Activated CD4-positive, alpha-beta memory T cell treated with anti-CD3 and anti-CD28 coated beads for 36 hours (primary cell): ENCODE measurements at places on chromosomes 3 and 15. TPM values are rescaled to one million over a fixed set of nuclear protein-coding genes. Genes with fewer than 3 reads are reported as not detected.

GRCh38 chr15:78671626-78672211, 30.7 kb upstream of the CHRNB4 start:
- DNase-seq, result no peak
- no peaks in the 10 kb centered on the region for H3K36me3 ChIP-seq
- H3K27ac ChIP-seq, result no peak overlapping the region
- H3K4me1 ChIP-seq, result no peaks in the 10 kb centered on the region
- no peak overlapping the region for H3K4me3 ChIP-seq

- H3K27me3 ChIP-seq, result peaks cover 16% of the 10 kb centered on the region
- H3K36me3 ChIP-seq, result no peaks in the 10 kb centered on the region
- H3K27ac ChIP-seq, result no peak overlapping the region
- H3K4me1 ChIP-seq, result no peaks in the 10 kb centered on the region
Observed at GRCh38 chr3:156135921-156136638, 15.7 kb downstream of the KCNAB1 start.

DNA sequence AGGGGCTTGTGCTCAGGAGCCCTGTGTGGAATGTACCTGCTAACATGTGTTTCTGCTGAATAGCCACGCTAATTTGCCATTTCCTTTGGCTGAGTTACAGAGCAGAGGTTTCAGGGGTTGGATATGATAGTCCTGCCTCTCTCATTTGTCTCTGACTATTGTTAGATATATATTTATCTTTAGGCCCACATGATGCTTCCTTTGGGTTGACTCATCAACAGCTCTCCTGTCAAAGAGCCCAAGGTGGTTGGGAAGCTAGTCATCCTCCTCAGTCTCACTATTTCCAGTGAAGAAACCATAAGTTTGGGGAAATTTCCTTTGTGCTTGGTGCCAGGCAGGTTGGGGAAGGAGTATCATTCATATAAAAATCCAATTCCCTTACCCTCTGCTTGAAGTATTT, 1194.6 kb downstream of the ZPLD1 start:
- no peak overlapping the region for H3K27ac ChIP-seq
- no peaks in the 10 kb centered on the region for H3K36me3 ChIP-seq

DNA sequence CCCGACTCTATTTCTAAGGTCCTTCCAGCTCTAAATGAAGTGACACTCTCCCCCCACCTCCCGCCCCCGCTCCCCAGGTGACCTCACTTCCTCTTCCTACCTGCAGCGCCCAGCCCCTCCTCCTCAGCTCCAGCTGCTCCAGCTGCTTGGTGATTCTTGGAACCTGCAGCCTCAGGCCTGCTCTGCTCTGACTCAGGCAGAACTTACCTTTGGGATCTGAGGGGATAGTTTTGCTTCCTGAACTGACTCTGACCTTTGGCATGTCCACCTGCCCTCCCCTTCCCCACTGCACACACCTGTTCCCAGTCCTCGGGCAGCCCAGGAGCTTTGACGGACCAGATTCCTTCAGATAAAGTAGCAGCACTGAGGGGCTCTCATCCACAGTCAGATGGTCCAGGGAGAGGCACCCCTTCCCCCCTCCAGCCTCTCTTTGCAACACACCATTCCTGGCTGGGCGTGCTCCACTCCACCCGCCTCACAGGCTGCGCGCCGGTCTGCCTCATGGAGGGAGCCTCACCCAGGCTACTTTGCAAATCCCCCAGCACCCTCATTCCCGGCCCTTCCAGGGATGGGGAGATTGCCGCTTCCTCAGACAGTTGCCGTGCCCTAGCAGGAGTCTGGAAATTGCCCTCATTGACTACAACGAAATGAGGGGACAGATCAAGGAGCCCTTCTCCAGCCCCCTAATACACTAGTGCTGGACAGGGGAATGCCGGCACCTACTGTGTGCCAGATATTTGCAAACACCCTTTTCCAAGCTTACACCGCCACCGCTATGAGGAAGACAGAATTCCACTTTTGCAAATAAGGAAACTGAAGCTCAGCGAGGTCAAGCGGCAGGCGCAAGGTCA, 692 bp upstream of the C15orf39 start:
- H3K27me3 ChIP-seq, result no peaks in the 10 kb centered on the region
- DNase-seq, result peak; percentile 75
- peak overlapping the region; percentile 81 for H3K4me3 ChIP-seq
- H3K27ac ChIP-seq, result peak overlapping the region; percentile 63

GRCh38 chr3:197896421-197896820, 53.6 kb upstream of the RPL35A start:
- H3K36me3 ChIP-seq, result no peaks in the 10 kb centered on the region
- DNase-seq, result no peak
- H3K27ac ChIP-seq, result no peak overlapping the region

GRCh38 chr15:100256101-100256969, 85.4 kb downstream of the ADAMTS17 start:
- H3K27me3 ChIP-seq, result no peaks in the 10 kb centered on the region
- no peak for DNase-seq
- no peak overlapping the region for H3K27ac ChIP-seq

GRCh38 chr3:75192146-75192616, 471.9 kb upstream of the FRG2C start:
- peaks cover 5% of the 10 kb centered on the region for H3K27me3 ChIP-seq
- no peaks in the 10 kb centered on the region for H3K36me3 ChIP-seq
- no peak overlapping the region for H3K27ac ChIP-seq
- no peak overlapping the region for H3K4me3 ChIP-seq
- peak; percentile 51 for DNase-seq

DNAH1 gene
- total RNA-seq, result 13.5 TPM

SLITRK3 gene
- not detected for total RNA-seq

AP2M1 gene
- 221 TPM for total RNA-seq

GATM gene
- 1.3 TPM for total RNA-seq
